IMR-90 (cell line): ENCODE measurements at places on chromosomes 16 and 17.
A peak's percentile ranks its signal among the peaks of the same experiment; 100 is the strongest.

DNA sequence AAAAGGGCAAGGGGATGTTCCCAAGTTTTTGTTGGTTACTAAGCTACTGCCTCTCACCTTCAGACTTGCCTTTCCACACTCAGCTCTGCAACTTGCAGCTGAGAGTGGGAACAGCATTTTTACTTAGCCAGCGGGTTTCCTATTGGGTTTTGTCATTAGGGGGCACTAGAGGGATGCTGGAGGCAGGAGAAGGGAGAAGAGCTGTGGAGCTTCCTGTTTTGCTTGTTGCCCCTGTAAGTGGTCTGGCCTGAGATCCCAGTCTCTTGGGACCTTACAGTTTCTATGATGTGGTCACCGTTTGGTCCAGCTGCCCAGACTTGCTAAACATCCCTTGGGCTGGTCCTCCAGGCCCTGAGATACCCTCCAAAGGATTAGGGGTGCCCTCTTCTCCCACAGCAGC lies 209.6 kb upstream of the NLRP1 start:
- no peak for DNase-seq

- peak; percentile 55 for DNase-seq
Observed at GRCh38 chr16:49856672-49857330, 889 bp upstream of the ZNF423 start.

- DNase-seq, result no peak
Observed at GRCh38 chr17:32099686-32100085, 42.6 kb upstream of the RHOT1 start.

DNA sequence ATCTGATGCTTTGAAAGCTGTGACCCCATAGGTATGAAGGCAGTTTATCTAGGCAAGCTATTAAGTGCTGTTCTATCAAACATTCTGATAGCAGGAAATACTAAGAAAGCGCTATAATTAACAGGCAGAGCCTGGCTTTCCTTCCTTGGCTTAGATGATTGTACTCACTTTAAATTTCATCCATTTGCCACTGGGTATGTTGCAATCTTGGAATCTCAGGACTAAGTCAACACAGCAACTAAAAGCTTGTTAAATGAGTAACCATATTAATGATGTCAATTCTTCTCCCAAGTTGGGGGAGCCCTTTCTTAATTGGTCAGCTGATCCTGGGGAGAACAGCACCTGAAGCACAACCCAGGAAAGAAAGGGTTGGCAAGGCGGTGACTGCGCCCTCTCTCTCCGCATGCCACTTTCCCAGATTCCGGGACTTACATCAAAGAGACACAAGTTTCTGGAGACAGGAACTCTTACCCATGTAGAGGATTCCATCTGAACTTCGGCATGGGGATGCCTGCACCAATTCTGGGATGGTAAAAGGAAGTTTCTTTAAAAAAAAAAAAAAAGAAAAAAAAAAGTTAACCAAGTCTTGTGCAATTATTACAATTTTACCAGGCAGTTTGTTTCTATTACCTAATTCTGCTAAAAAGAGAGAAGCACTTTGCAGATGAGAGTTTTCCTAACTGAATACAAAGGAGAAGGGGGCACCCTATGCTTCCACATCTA lies 54.4 kb upstream of the ICAM2 start:
- DNase-seq, result peak; percentile 83

- DNase-seq, result peak; percentile 89
Observed at GRCh38 chr16:80682421-80683070, 121.9 kb downstream of the CDYL2 start.

DNA sequence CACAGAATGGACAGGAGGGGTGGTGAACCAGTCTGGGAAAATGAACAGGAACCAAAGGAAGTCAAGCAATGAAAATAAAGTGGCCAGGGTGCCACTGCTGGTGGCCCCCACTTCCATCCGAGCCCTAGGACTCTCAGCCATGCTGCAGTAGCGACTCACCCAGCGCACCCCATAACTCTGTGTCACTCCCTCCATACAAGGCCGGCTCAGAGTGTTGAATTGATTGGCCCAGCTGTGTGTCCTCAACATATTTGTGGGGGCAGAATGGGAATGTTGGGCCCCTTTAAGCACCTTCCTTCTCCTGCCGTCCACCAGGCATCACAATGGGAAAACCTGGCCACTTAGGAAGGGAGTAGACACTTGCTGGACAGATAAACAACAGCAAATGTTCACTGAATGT lies 169.0 kb upstream of the SDK2 start:
- DNase-seq, result no peak
